ENCODE measurements at places on chromosomes 6 and 20. TPM values are rescaled to one million over a fixed set of nuclear protein-coding genes. Genes with fewer than 3 reads are reported as not detected.

HCRTR2 gene
- total RNA-seq = not detected

RSPH4A gene
- total RNA-seq = 0.95 TPM

HSPA12B gene
- total RNA-seq = not detected

KCNK5 gene
- total RNA-seq = 2.1 TPM

ZSCAN23 gene
- 0.40 TPM for total RNA-seq

TBX18 gene
- not detected for total RNA-seq

GJA1 gene
- not detected for total RNA-seq

PPIL6 gene
- not detected for total RNA-seq

TCF21 gene
- not detected for total RNA-seq

DNAJC5 gene
- total RNA-seq = 89.1 TPM

SLC17A9 gene
- total RNA-seq = 100 TPM

CD109 gene
- 0.43 TPM for total RNA-seq

MROH8 gene
- 0.95 TPM for total RNA-seq

TINAG gene
- not detected for total RNA-seq

CST4 gene
- total RNA-seq = not detected

PPP1R16B gene
- 119 TPM for total RNA-seq

FAM184A gene
- 0.43 TPM for total RNA-seq

SLC4A11 gene
- total RNA-seq = 0.36 TPM

OR12D3 gene
- total RNA-seq = not detected

BPIFA1 gene
- total RNA-seq = not detected

ULBP1 gene
- total RNA-seq = 1.5 TPM

OOEP gene
- not detected for total RNA-seq

NRN1 gene
- 0.95 TPM for total RNA-seq

GINS1 gene
- total RNA-seq = 17.6 TPM

LKAAEAR1 gene
- not detected for total RNA-seq

KCNB1 gene
- not detected for total RNA-seq

PTGIS gene
- 0.08 TPM for total RNA-seq

KCNG1 gene
- not detected for total RNA-seq

RAD21L1 gene
- total RNA-seq = not detected

BPIFB4 gene
- not detected for total RNA-seq

GJE1 gene
- not detected for total RNA-seq

DBNDD2 gene
- 6.4 TPM for total RNA-seq

CPNE5 gene
- total RNA-seq = 2.9 TPM

ATP9A gene
- 1.4 TPM for total RNA-seq

PTPRT gene
- total RNA-seq = not detected

NFATC2 gene
- 83.3 TPM for total RNA-seq

LAMA2 gene
- 0.36 TPM for total RNA-seq

OSTM1 gene
- 55.6 TPM for total RNA-seq

SLC24A3 gene
- total RNA-seq = not detected
